HFFc6 (cell line): ENCODE measurements at places on chromosomes 16 and 17. TPM values are rescaled to one million over a fixed set of nuclear protein-coding genes. Genes with fewer than 3 reads are reported as not detected.

DNA sequence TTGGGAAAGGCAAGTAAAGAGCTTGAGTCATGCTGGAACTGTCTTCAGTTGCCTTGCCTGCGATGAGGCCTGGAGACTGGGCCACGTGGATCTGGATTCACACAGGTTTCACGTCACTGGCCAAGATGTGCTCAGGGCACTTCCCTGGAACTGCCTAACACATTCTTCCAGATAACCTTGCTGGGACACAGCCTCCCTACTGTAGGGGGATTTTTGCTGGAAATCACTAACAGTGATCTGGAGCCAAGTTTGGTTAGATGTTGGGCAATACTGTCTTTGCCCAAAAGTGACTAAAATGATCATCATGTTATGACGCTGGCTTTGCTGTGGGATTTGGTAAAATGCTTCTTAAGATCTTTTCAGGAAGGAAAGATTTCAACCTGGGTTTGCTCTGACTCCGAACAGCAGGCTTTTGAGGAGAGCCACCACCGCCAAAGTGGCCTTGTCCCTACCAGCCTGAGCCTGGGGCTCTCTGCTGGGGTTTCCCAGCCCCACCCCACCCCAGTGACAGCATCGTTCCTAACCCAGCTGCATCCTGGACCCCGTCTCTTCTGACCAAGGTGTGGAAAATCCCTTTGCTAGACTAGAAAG lies 14.7 kb downstream of the C1QTNF1 start:
- H3K36me3 ChIP-seq: peaks cover 5% of the 10 kb centered on the region; the same call in 1 of the 2 replicates
- H3K27ac ChIP-seq: peak overlapping the region; percentile 99
- H3K4me1 ChIP-seq: peaks cover 43% of the 10 kb centered on the region
- H3K27me3 ChIP-seq: peaks cover 3% of the 10 kb centered on the region
- peak; percentile 93 for DNase-seq

NLK gene
- 21.0 to 25.3 TPM (median 21.5 TPM) in 3 replicates for total RNA-seq

DNA sequence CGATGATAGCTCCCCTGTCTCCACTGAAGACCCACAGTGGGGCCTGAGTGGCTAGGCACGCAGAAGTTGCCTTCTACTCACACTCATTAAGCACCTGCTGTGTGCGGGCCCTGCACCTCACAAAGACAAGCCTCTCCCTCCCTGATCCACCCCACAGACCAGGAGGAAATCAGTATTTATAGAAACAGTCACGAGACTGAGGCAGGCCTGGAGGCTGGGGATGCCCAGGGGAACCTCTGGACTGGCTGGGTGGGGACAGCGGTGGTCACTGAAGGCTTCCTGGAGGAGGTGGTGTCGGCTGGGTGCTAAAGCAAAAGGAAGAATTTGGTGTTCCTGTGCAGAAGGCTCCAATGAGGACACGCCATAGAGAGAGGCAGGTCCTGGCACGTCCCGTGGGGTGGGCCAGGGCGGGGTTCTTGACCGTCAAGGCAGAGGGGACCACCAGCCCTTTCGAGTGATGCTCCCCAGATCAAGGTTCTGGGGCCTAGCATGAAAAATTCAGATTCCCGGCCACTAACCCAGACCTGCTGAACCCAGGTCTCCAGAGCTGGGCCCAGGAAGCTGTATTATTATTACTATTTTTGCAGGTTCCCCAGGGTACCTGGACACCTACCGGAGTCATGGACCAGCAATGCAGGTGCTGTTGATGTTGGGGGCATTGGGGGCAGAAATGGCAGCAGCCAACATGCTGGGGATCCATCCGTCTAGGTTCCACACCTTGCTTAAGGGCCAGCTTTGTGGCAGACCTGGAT lies 23.0 kb downstream of the PPL start:
- DNase-seq: no peak
- H3K4me3 ChIP-seq: no peak overlapping the region
- H3K36me3 ChIP-seq: no peaks in the 10 kb centered on the region
- H3K27me3 ChIP-seq: peaks cover 5% of the 10 kb centered on the region
- peaks cover 26% of the 10 kb centered on the region for H3K4me1 ChIP-seq

DNA sequence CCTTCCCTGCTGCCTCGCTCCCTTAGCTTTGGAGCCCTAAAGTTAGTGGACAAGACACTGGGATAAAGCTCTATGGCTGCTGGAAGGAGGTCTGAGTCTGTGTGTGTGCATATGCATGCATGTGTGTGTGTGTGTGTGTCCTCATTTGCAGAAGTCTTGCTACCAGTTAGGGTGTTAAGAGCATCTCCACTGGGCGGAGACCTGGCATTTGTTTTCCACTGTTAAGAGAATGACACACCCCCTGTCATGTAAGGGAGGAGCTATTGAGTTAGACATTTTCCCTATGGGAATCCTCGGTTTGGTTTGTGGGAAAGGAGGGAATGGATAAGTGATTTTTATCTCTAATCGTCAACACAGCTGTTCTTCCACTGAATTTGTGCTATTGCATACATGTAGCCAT lies 24.8 kb upstream of the ARHGAP23 start:
- no peaks in the 10 kb centered on the region for H3K4me1 ChIP-seq
- peaks cover 7% of the 10 kb centered on the region; the same call in 1 of the 2 replicates for H3K36me3 ChIP-seq
- H3K4me3 ChIP-seq: no peak overlapping the region
- DNase-seq: no peak

DNA sequence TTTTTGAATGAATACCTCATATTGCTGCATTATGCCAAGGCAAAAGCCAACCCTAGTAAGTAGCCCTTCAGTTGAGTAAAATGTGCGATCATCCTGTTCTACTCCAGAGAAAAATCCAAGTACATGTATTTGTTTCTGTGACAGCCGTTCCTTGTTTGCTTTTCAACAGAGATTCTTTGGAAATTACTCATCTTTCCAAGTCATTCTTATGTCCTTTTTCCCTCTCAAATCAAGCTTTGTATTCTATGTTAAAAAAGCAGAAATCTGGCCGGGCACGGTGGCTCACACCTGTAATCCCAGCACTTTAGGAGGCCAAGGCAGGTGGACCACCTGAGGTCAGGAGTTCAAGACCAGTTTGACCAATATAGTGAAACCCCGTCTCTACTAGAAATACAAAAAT lies 112.9 kb upstream of the HAS3 start:
- peak overlapping the region; percentile 75 for H3K4me3 ChIP-seq
- peak overlapping the region; percentile 88 for H3K27ac ChIP-seq
- H3K4me1 ChIP-seq: peaks cover 74% of the 10 kb centered on the region
- H3K27me3 ChIP-seq: no peaks in the 10 kb centered on the region
- H3K36me3 ChIP-seq: peaks cover 12% of the 10 kb centered on the region; the same call in 1 of the 2 replicates

- H3K4me1 ChIP-seq: peaks cover 35% of the 10 kb centered on the region
- H3K27me3 ChIP-seq: peaks cover 6% of the 10 kb centered on the region
- H3K4me3 ChIP-seq: peak overlapping the region; percentile 97
- DNase-seq: no peak
- peaks cover 30% of the 10 kb centered on the region for H3K36me3 ChIP-seq
Observed at GRCh38 chr17:16383216-16383615, 2.3 kb downstream of the UBB start.

GNG13 gene
- total RNA-seq: not detected in 3 replicates

DNA sequence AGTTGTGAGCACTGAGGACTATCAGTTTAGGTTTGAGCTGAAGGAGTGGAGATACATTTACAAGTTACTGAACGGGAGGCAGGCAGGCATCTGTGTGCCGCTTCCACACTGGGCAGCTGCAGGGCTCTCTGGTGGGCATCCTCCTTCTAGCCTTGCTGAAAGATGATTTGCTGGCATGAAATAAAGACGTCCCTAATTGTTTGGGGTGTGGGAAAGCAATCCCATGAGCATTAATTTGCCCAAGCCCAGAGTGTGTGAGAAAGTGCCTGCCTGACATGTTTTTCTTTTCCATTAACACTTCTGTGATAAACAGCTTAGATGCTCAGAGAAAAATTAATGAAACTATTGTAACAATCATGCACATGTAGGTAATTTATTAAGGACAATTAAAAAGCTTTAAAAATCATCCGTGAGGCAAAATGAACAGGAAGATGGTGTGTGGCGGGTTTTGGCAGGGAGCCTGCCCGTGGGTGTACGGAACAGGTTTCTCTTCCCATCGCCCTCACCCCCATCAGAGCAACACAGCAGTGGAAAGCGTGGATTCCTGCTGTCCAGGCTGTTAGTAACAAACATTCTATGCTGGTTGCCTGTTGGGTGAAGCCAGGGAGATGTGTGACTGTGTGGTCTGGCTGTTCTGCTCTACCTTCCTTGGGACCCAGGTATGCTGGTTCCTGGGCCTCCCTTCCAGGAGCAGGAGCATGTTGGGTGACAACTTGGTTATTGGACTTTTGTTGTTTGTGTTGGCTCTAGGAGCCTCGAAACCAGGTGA lies 191.9 kb downstream of the MSI2 start:
- DNase-seq: no peak
- peaks cover 31% of the 10 kb centered on the region for H3K4me1 ChIP-seq
- H3K27ac ChIP-seq: no peak overlapping the region
- H3K36me3 ChIP-seq: no peaks in the 10 kb centered on the region; the same call in 1 of the 2 replicates
- H3K4me3 ChIP-seq: no peak overlapping the region
